ENCODE measurements at places on chromosomes 1 and 21.
A peak's percentile ranks its signal among the peaks of the same experiment; 100 is the strongest.

GRCh38 chr1:114668784-114669561 is 876 bp downstream of the DENND2C start:
- no peak for DNase-seq

DNA sequence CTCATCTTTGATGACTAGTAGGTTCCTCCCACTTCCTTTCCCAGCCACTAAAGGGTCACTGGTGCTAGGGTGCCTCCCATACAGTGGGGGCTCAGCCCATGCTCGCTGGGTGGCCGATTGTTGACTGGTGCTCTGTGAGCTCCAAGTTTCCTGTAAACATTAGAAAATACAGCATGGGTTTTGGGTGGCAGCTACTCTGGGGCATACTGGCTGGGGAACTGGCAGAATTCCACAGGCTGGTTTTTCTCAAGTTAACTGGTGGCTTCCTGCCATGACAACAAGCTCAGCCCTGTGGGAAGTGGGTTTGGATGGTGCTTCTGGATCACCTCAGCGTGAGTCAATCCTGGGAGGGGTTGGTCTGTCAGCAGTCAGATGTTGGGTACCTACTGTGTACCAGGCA is 28.7 kb upstream of the CRNN start:
- DNase-seq = no peak

DNA sequence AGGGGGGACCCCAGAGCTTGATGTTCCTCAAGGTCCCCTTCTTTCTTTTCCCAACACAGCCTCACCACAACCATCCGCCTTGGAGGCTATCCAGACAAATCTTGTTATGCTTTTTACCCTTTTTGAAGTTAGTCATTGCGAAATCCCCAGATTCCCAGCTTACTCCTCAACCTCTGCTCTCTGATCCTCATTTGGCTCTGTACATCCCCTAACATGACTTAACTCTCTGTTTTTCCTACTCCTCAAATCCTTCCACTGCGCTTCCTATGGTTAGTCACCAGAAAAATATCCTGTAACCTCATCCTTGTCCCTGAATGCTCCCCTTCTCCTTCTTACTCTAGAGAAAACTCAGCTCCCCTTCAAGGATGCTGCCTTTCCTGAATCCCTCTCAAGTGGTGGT is 189.1 kb upstream of the POU3F1 start:
- no peak for DNase-seq

- DNase-seq = no peak
Measured at GRCh38 chr1:93716941-93717368, 35.3 kb upstream of the BCAR3 start.

GRCh38 chr1:19730793-19731192 is 66.1 kb downstream of the HTR6 start:
- DNase-seq = no peak

DNA sequence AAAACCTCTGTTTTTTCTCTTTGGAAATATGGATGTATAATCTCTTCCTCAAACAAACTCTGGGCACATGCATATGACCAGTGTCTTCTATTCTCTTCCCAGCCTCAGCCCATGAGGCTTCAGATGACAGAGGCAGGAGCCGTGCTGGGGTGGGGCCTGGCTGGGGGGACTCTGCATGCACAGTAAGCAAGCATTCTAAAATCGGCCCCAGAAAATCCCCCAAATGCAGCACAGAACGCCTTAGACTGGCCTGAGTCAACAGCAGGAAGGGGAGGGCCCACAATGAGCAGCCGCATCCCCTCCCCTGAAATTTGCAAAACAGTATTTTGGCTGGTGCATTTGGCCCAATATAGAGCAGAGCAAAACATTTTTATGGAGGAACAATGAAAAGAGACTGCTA is 47.8 kb downstream of the ITPKB start:
- DNase-seq = no peak

DNA sequence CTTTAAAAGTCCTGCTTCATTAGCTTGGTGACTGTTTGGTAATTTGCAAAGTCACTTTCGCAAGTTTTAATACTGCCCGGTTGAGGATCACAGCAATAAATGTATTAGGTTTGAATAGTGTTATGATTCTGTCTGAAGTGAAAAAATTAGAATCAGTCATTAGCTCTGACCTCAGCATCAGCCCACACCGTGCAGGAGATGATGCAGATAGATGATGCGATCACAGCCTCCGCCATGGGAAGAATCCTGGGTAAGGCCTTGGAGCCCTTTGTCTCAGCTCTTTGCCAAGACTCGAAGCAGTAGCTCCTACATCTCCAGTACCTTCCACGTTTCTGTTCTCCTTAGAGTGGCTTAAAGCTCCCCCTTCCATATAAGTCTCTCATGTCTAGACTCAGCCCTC is 366.7 kb downstream of the CAMTA1 start:
- DNase-seq = no peak

- peak; percentile 97 for DNase-seq
Measured at GRCh38 chr1:15603050-15603965, 13.9 kb upstream of the DDI2 start.

DNA sequence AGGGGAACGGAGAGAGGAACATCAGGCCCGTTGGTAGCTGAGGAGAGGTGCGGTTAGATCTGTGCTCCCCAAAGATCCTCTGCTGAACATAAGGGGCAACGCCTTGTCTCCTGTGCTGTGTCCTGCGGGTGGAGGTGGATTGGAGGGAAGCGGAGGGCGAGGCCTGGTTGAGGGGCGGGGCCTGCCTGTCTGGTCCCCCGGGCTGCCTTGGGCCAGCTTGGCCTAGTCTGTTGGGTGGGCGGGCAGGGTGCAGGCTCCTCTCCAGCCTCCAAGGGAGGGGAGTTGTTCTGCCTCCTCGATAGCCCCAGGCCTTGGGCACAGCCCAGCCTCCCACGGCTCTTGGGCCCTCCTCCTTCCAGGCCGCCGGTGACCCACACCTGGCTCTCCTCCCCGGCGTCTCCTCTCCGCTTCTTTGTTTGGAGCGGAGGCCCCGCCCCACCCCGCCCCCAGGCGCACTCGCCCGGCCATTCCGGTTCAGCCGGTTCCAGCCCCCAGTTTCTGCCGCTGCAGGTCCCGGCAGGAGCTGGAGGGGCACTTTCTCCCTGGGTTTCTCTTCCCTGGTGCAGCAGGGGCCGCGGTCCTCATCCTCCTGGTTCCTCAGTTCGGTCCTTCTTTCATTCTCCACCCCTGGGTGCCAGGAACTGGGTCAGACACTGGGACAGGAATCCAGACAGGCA is 19.4 kb downstream of the PTPRF start:
- DNase-seq = peak; percentile 31

DNA sequence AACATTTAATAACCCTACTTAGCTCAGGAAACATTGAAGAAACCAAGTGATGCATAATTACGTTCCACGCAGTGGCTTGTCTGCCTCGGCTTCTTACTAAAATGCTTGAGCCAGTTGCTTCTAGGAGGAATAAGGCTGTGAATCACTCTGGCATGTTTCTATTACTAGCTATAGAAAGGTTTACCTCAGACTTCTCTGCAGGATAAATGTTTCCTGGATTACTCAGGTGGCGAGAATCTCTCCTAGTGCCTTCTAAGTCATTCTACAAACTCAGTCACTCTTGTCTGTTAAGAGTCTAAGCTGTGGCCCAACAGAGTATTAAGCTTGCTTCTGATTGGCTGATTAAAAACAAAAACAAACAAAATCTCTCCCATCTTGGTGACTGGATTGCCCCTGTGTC is 92.0 kb upstream of the RALGPS2 start:
- no peak for DNase-seq

- DNase-seq = no peak
Measured at GRCh38 chr1:15180189-15180588, 26.6 kb downstream of the TMEM51 start.

- DNase-seq = no peak
Measured at GRCh38 chr1:159141584-159142390, 29.6 kb upstream of the CADM3 start.

DNA sequence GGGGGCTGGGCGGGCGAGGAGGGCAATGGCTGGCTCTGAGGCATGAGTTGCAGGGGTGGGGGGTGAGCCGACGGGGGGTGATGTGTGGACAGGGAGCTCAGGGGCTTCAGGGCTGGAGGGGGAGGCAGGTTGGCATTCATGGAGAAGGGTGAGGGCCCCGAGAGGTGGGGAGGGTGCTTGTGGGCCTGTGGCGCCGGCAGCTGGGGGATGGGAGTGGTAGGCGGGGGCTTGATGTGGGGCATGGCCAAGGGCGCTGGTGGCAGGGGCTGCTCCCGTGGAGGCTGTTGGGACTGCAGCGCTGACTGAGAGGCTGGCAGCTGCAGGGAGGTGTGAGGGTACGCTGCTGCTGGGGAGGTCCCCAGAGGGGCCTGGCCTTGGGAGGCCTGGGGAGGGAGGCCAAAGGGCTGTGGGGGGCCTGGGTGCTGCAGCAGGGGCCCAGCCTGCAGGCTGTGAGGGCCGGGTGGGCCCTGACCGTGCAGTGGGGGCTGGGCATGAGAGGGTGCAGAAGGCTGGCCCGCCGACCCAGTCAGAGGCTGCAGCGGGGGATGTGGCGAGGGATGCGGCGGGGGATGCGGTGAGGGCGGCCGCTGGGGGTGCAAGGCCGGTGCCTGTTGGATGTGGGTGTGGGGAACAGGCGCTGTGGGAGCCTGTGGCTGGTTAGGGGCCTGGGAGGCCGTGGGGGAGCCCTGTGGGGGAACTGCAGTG is 42.7 kb downstream of the SLC45A1 start:
- no peak for DNase-seq

DNA sequence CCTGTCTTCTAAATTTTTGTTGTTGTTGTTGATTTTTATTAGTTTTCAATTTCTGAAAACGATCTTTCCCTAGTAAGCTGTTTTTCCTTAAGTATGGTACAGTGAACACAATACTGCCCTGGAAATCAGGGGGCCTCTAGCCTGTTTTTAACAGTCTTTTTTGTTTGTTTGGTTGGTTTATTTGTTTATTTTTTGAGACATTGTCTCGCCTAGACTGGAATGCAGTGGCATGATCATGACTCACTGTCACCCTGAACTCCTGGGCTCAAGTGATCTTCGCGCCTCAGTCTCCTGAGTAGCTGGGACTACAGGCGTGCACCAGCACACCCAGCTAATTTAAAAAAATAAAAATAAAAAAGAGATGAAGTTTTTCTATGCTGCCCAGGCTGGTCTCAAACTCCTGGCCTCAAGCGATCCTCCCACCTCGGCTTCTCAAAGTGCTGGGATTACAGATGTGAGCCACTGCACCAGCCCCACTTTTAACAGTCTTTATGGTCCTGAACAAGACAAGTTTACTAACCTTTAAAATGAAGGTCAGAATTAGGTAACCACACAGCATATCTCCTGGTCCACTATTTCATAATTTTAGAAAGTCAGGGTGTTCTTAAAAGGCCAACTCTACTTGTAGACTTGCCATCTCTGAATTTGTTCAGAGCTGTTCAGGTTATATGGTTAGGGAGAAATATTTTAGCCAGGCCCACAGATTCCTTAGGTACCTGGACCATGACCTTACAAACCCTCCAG is 35.4 kb downstream of the TBCE start:
- no peak for DNase-seq

- DNase-seq = no peak
Measured at GRCh38 chr1:219352961-219353651, 179.4 kb downstream of the LYPLAL1 start.

GRCh38 chr1:161884475-161884874 is 118.4 kb downstream of the ATF6 start:
- DNase-seq = no peak

DNA sequence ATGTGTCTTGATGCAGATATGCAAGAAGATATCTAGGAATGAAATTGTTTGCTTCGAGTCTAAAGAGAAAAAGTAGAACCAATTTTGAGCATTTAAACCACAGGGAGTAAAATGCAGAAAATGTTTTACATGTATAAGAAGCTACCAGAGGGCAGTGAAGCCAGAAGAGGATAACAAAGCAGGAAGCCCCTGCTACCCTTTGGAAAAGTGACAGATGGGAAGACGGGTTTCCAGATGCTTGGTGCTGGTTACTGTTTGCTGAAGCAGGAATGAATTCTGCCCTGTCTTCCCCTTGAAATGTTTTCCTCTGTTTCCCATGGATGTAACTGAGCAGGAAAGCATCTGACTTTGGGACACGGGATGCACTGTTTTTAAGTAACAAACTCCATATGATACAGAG is 822.2 kb downstream of the MRPL39 start:
- DNase-seq = no peak

- DNase-seq = no peak
Measured at GRCh38 chr1:42152907-42153600, at the start of gene GUCA2B. GUCA2B (plus strand) TSS chr1:42153410; CDS start chr1:42153451, 41 bp downstream.

- DNase-seq = no peak
Measured at GRCh38 chr1:109094377-109094803, 3.8 kb downstream of the TMEM167B start.

DNA sequence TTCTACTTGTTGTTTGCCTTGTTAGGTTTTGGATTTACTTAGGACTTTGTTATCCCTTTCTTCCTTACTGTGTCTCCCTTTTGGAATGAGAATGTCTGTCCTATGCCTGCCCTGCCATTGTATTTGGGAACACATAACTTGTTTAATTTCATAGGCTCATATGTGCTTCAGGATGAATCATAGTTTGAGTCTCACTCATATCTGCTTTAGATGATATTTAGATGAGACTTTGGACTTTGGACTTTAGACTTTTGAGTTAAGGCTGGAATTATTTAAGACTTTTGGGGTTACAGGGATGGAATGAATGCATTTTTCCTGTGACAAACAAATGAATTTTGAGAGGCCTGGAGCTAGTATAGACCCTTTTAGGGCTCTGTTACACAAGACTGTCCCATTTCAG is 33.4 kb downstream of the PSMG1 start:
- DNase-seq = no peak

Measured in tibial nerve (tissue), 4 donors.